Lower lobe of right lung (tissue), 2 donors: ENCODE measurements at places on chromosomes 12 and 14. TPM values are rescaled to one million over a fixed set of nuclear protein-coding genes. Genes with fewer than 3 reads are reported as not detected.

- no peak overlapping the region for H3K27ac ChIP-seq
- no peaks in the 10 kb centered on the region for H3K27me3 ChIP-seq
- no peak for DNase-seq
Observed at GRCh38 chr12:48038085-48038484, 33.8 kb upstream of the COL2A1 start.

- H3K4me1 ChIP-seq, result peaks cover 41% of the 10 kb centered on the region
- no peak for DNase-seq
- no peak overlapping the region for H3K4me3 ChIP-seq
- no peaks in the 10 kb centered on the region for H3K27me3 ChIP-seq
- H3K36me3 ChIP-seq, result no peaks in the 10 kb centered on the region
- H3K27ac ChIP-seq, result peak overlapping the region; percentile 51
Observed at GRCh38 chr12:47189728-47190127, 110.0 kb upstream of the AMIGO2 start.

DNA sequence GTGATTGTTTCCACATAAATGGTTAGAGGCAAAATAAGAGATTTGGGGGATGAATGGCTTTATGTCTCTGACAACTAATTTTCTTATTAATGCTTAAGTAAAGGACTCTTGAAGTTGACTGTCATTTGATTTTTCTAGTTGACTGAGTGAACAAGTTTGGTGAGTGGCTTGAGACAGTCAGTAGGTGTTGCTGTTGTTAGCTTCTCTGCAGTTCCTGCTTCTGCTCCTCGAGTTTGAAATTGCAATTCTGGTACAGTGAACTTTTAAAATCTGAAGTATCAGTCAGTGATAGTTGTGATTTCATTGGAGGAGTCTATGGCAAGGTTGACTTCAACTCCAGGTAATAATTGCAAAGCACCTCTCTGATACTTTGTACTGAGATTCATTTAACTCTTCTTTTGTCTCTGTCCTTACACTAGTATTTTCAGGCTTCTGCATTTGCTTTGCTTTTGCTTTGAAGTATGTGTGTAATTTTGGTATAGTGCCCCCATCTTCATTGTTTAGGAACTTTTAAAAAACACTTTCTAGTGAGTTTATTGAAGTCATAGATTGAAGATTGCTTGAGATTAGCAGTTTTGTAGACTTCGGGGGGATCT lies 415.5 kb downstream of the PCNX1 start:
- DNase-seq, result no peak
- peaks cover 48% of the 10 kb centered on the region for H3K4me1 ChIP-seq
- no peaks in the 10 kb centered on the region for H3K36me3 ChIP-seq
- H3K27me3 ChIP-seq, result no peaks in the 10 kb centered on the region
- H3K4me3 ChIP-seq, result peak overlapping the region; percentile 88

DNA sequence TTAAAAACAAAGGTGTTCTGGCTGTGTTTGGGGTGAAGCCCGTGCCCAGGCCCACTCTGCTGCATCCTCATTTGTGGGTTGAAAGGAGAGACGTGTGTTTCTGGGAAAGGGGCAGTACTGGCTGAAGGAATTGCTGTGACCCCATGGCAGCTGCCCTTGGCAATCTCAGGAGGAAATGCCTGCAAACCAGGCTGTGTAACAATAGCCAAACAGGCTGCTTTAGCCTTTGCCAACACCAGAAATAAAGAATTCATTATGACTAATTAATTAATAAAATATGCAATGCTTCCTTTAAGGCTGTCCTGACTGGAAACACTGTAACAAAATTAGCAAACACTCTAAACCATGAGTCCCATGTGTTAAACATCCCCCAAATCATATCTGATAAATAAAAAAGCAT lies 53.0 kb upstream of the KRR1 start:
- no peak overlapping the region for H3K4me3 ChIP-seq
- H3K36me3 ChIP-seq, result no peaks in the 10 kb centered on the region
- no peaks in the 10 kb centered on the region for H3K27me3 ChIP-seq
- H3K27ac ChIP-seq, result no peak overlapping the region

DNA sequence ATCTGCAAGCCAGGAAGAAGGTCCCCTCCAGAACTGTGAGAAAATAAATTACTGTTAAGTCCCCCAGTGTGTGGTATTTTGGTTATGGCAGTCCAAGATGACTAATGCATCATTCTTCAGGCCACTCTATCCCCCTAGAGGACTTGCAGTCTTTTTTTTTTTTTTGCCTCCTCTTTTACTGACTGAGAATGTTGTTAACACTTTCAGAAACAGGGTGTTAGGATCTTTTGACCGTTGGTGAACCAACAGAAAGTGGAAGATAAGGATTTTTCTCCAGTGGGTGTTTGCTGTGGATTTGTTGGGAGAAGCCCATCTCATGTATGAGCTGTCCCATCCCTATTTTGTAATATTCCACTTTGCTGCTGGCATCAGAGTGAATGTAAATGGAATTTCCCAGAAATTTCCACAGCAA lies 37.8 kb downstream of the MARK3 start:
- H3K27ac ChIP-seq, result no peak overlapping the region
- H3K27me3 ChIP-seq, result no peaks in the 10 kb centered on the region
- no peak for DNase-seq
- H3K36me3 ChIP-seq, result no peaks in the 10 kb centered on the region

DNA sequence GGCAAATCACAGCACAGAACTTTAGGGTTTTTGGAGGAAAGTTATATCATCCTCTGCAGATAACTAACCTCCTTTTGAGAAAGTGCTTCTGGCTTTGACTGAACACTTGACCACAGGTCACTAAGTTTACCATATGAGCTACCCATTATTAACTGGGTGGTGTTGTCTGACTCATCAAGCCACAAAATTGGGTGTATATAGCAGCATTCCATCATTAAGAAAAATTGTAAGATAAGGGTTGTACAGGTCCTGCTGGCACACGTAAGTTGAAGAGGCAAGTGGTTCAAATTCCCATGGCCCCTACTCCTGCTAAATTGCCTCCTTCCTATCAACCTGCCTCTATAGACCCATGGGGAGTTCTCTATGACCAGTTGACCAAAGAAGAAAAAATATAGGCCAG lies 39.5 kb downstream of the L2HGDH start:
- H3K36me3 ChIP-seq, result peaks cover 3% of the 10 kb centered on the region
- H3K27me3 ChIP-seq, result no peaks in the 10 kb centered on the region
- H3K27ac ChIP-seq, result no peak overlapping the region
- no peak overlapping the region for H3K4me3 ChIP-seq
- DNase-seq, result no peak

- peak; percentile 79 for DNase-seq
- H3K27me3 ChIP-seq, result no peaks in the 10 kb centered on the region
- H3K4me1 ChIP-seq, result peaks cover 26% of the 10 kb centered on the region
- peak overlapping the region; percentile 92 for H3K27ac ChIP-seq
Observed at GRCh38 chr14:106845286-106846087, 1319.1 kb downstream of the TMEM121 start.

GRCh38 chr14:104876251-104876699 lies 11.2 kb downstream of the CEP170B start:
- no peaks in the 10 kb centered on the region for H3K27me3 ChIP-seq
- no peak for DNase-seq

- H3K36me3 ChIP-seq, result no peaks in the 10 kb centered on the region
- H3K27me3 ChIP-seq, result no peaks in the 10 kb centered on the region
- no peak overlapping the region for H3K27ac ChIP-seq
- DNase-seq, result no peak
- no peak overlapping the region for H3K4me3 ChIP-seq
Observed at GRCh38 chr14:31994391-31995033, 82.6 kb upstream of the ARHGAP5 start.

DNA sequence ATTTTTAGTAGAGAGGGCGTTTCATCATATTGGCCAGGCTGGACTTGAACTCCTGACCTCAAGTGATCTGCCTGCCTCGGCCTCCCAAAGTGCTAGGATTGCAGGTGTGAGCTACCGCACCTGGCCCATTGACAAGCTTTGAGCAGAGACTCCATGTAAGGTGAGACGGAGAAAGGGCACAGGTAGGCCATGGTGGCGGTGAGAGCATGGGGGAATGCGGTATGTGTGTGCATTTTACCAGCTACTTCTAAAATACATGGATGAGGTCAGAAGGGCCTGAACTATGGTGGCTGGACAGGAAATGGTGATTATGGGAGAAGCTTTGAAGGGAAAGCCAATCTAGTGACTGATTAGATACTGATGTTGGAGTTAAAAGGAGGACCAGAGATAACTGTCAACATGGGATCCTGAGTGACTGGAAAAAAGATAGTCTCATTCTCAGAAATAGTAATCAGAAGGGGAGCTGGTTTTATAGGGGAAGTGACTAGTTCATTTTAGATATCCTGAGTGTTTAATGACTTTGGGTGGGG lies 21.9 kb upstream of the PTPRB start:
- H3K27me3 ChIP-seq, result no peaks in the 10 kb centered on the region
- no peak overlapping the region for H3K27ac ChIP-seq
- no peak overlapping the region for H3K4me3 ChIP-seq
- no peak for DNase-seq
- no peaks in the 10 kb centered on the region for H3K36me3 ChIP-seq
- H3K4me1 ChIP-seq, result peaks cover 6% of the 10 kb centered on the region

GRCh38 chr14:65639216-65639615 lies 226.7 kb downstream of the FUT8 start:
- no peaks in the 10 kb centered on the region for H3K27me3 ChIP-seq
- no peaks in the 10 kb centered on the region for H3K36me3 ChIP-seq
- no peaks in the 10 kb centered on the region for H3K4me1 ChIP-seq
- H3K27ac ChIP-seq, result no peak overlapping the region

DNA sequence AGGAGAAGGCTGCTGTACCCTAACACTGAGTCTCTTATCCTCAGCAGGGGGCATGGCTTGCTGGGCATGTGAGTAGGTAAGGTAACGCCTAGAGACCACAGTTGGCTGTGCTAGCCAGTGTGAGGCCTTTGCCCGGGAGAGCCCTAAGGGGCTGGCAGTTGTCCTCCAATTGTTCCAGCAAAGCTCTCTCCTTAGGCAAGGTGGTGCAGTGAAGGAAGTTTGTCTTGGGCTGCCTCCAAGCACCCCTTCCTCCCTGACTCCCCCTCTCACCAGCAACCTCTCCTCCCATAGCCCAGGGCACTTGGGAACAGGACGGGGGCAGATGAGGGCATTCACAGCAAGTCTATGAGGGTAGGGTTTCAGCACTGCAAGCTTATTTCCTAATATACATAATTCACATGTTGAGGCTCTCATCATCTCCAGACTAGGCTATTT lies 23.0 kb downstream of the LACRT start:
- no peak for DNase-seq
- H3K4me3 ChIP-seq, result no peak overlapping the region
- H3K27ac ChIP-seq, result no peak overlapping the region
- peaks cover 3% of the 10 kb centered on the region for H3K27me3 ChIP-seq
- H3K36me3 ChIP-seq, result no peaks in the 10 kb centered on the region
- H3K4me1 ChIP-seq, result no peaks in the 10 kb centered on the region

The MLXIP gene
- 55.9 TPM for total RNA-seq

The KRT77 gene
- not detected for total RNA-seq

The CFAP54 gene
- 7.9 TPM for total RNA-seq

The ACRBP gene
- 7.2 TPM for total RNA-seq
